Stimulated activated CD4-positive, alpha-beta T cell treated with anti-CD3 and anti-CD28 coated beads, Interleukin-4, amount 100 ng/mL, for 48 hours (primary cell): ENCODE measurements at places on chromosomes 4 and X.

GRCh38 chr4:153764601-153765368, 5.0 kb upstream of the RNF175 start:
- DNase-seq = no peak

GRCh38 chr4:123096038-123096437, 173.6 kb upstream of the NUDT6 start:
- DNase-seq = no peak

GRCh38 chrX:31588355-31588754, 516.5 kb upstream of the FTHL17 start:
- DNase-seq = no peak

GRCh38 chr4:186823989-186824388, 100.3 kb upstream of the FAT1 start:
- DNase-seq = no peak

GRCh38 chr4:74111990-74112389, 13.0 kb upstream of the CXCL2 start:
- DNase-seq = no peak

GRCh38 chr4:138890891-138891570, 124.5 kb upstream of the NOCT start:
- DNase-seq = no peak

GRCh38 chr4:38456096-38456495, 207.9 kb upstream of the KLF3 start:
- DNase-seq = no peak

DNA sequence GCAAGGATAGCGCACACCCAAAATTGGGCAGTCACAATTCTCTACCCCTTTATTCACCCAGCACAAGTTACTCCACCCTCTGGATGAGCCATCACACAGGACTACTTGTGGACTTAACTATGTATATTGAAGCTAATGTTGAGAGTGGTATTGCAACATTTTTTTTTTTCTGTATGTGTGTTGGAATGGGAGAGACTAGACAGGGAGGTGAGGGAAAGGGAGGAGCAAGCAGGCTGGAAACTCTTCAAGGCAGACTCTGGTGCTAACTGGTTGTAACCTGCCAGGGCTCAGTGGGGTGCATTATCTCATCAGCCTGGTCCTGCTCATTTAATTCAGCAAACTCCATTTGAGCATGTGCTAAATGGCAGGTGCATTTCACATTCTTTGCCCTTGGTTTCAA, 18.4 kb upstream of the CWH43 start:
- no peak for DNase-seq

GRCh38 chr4:10100734-10101216, 15.8 kb downstream of the WDR1 start:
- no peak for DNase-seq

- DNase-seq = no peak
Observed at GRCh38 chr4:1310031-1310795, 20.5 kb downstream of the MAEA start.

GRCh38 chr4:108540536-108540935, 79.8 kb upstream of the RPL34 start:
- DNase-seq = no peak

DNA sequence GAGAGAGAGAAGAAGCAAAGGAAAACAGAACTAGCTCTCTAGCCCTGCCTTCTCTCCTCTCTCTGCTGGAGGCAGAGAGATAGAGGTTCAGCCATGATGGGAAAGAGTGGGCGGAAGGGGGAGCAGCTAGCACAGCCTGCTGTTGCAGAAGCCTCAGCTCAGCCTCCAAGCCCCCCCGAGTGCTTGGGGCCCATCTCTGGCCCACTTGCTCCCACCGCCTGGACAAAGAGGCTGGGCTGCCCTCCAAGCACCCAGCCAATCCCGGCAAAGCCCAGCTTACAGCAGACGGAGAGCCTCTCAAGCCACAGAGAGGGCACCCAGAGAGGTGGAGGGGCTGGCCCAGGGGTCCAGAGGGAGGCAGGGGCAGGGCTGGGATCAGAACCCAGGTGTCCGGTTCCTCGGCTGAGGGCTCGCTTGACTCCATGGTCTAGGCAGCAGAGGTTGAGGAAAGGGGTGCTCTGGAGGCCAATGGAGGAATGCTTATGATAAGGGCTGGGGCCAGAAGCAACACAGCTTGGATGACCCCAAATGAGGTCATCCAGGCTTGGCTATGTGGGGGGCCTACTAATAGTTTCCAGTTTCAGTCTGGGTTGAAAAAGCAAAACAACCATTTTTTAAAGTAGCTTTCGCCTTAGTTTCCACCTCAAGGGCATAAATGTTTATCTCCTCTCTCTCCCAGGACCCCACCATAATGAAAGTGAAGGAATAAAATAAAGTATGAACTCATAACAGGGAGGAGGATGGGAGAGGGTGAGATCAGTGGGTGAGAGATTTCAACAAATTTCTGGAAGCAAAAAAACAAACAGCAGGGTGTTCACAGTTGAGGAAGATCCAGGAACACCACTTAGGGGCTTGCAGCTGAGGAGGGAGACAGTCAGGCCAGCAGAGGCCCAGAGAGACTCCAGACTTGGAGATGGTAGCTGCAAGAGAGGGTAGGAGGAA, 24.9 kb upstream of the IQSEC2 start:
- DNase-seq = no peak

GRCh38 chr4:163701916-163702315, 207.4 kb downstream of the TMA16 start:
- DNase-seq = no peak

GRCh38 chr4:144754562-144755410, 108.8 kb downstream of the HHIP start:
- no peak for DNase-seq

DNA sequence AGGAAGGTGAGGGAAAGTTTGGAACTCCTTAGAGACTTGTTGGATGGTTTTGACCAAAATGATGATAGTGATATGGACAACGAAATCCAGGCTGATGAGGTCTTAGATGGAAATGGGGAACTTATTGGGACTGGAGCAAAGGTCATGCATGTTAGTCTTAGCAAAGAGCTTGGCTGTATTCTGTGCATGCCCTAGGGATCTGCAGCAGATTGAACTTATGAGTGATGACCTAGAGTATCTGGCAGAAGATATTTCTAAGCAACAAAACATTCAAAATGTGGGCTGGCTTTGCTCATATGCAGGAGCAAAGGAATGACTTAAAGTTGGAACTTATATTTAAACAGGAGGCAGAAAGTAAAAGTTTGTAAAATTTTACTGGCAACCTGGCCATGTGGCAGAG, 489.3 kb upstream of the DIPK2B start:
- no peak for DNase-seq

DNA sequence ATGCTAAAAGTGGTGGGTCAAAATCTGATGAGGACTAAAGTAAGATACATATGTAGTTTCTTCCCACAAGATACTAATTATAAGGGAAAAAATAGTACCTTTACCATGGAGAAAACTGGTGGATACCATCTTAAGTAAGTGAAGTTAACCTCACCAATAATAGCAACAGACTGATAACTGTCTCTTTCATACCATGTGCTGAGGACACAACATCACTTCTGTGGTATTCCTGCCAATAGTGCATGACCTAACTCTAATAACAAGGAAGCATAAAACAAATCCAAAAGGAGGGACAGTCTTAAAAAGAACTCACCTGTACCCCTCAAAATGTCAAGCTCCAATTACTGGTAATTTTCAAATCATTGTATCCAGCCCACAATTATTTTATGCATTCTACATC, 8.8 kb downstream of the UFSP2 start:
- DNase-seq = no peak

DNA sequence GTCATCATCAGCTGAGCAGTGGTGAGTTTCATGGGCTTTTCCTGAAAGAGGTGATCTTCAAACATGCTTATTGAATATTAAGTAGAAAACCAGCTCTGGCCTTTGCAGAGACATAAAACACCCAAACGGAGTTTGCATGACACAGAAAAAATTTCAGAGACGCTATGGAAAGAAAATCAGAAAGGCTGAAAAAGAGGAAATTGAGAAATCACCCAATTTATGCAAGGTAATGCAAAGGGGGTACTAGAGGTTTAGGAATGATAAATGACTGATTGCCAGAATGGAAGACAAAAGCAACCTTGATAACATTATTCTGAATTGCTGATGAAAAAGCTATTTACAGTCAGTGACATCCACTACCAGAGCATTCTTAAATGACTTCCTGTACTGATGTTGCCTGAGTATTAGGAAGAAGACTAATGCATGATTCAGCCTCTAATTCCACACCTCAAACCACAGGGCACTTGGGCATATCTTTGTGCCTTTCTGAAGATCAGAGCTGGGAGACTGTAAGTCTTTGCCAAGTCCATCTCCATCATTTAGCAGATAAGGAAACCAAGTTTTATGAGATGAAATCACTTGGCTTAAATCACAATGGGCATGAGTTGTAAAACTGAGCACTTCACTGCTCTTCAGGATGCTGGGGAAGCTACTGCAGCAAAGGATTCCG, 565.7 kb downstream of the PPARGC1A start:
- DNase-seq = no peak

GRCh38 chr4:2484993-2485392, 16.1 kb downstream of the RNF4 start:
- peak; percentile 24 for DNase-seq

- no peak for DNase-seq
Observed at GRCh38 chr4:57013543-57014120, 34.9 kb downstream of the POLR2B start.

- no peak for DNase-seq
Observed at GRCh38 chr4:103982454-103982853, 262.7 kb upstream of the TACR3 start.

DNA sequence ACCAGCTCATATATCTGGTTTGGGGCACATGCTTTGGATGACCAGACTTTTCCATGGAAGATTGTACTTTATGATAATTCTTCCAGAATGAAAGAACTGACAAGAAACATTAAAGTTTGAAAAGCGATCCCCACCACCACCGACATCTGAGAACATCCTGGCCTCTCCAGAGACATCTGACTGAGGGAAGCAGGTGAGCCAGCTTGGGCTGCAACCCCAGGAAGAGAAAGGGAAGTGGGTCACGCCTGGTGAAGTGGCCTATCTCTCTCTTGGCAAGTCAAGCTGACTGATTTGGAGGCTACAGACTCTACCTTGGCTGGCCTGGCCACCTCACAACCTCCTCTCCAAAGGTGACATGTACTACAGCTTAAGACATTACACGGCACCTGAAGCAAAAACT, 20.7 kb downstream of the PARM1 start:
- no peak for DNase-seq

DNA sequence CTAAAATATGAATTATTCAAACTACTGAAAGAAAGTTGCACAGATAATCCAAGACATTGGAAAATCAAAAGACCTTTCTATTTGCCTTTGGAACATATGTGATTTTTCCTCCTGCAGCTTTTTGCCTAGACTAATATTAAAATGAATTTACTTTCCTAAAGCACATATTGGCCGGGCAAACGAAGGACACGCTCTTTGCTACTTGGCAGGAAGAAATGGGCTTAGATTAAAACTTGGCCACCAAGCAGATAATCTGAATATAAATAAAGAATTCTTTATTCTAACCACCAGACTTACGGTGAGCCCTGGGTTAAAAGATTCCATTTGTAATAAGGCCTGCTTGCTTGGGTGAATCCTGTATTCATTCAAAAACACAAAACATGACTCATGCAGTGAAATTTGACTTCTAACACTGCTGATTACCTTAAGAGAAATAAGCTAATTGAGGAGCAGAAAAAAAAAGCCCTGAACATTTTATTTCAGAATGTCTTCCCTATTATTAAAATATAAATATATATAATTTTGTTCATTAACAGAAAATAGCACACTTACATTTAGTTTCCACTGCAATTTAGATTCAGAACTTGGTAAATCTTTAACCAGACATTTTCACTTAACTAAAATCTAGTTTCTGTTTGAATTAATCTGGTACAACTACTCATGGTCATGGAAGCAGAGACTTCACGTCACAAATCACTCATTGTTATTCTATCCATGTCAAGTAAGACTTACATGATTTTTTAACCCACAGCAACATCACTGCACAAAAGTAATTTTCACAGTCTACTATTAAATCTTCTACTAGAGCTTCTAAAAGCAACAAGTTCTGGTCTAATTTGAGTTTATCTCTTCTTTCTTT, 116.1 kb upstream of the PLAC1 start:
- no peak for DNase-seq

GRCh38 chr4:169210504-169211118, 60.1 kb downstream of the SH3RF1 start:
- DNase-seq = no peak

- DNase-seq = no peak
Observed at GRCh38 chrX:55801811-55802210, 84.3 kb downstream of the RRAGB start.

- peak; percentile 16 for DNase-seq
Observed at GRCh38 chr4:25913056-25913850, 767 bp upstream of the SMIM20 start.

GRCh38 chrX:38287674-38288073, 39.6 kb downstream of the RPGR start:
- DNase-seq = no peak

GRCh38 chr4:20681271-20681670, 19.0 kb upstream of the PACRGL start:
- no peak for DNase-seq

DNA sequence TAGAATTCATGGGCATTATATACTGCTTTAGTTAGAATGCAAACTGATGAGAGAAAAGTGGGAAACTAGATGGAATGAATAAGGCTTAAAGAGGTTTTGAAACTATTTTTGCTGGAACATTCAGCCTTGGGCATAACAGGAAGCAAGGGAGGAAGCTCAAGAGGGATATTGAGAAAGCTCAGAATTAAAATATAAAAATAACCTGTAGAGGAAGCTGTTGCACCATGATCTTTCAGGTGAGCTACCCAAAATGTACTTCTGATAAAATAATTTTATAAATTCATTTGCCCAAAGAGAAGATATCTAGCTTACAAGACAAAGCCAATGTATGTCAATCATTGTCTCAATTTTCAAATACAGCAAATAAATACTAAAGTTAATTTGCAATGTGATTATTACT, 11.3 kb downstream of the GC start:
- DNase-seq = no peak

- DNase-seq = no peak
Observed at GRCh38 chrX:140697618-140698017, 11.9 kb upstream of the LINC00632 start.

DNA sequence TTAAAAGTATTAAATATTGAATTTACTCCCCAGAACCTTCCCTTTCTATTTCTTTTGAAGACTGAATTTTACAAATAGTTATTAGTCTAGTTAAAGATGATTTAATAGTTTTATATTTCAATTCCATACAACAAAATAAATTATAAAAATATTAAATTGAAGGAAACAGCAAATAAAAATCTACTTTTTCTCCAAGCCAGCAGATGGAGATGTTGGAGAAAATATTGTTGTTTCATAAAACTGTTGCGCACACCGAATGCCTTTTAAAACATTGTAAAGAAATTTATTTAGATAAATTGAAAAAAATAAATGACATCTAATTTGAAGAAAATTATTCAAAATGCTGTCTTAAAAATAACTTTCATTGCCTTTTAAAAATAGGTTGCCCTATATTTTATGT, 5.5 kb downstream of the GRIA2 start:
- no peak for DNase-seq

DNA sequence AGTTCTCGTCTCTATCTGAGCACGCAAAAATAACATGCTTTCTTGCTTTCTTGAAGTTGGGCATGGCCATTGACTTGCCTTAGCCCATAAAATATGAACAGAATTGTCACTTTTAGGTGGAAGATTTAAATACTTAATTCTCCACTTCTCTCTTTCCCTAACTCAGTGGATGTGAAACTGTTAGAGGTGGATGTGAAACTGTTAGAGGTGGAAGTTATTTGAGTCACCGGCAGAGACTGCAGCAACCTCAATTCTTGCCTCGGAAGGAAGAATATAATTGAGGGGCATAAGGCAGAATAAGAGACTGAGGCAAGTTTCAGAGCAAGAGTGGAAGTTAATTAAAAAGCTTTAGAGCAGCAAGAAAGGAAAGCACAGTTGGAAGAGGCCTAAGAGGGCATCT, 2.8 kb upstream of the PARM1 start:
- DNase-seq = no peak

GRCh38 chrX:119482041-119482440, 13.8 kb downstream of the SLC25A5 start:
- no peak for DNase-seq
